ENCODE measurements at places on chromosomes 6 and 20. TPM values are rescaled to one million over a fixed set of nuclear protein-coding genes. Genes with fewer than 3 reads are reported as not detected.

The TMEM239 gene
- total RNA-seq = not detected

The C4B gene
- total RNA-seq = 18.3 TPM

The GSTA3 gene
- total RNA-seq = not detected

The NOTCH4 gene
- total RNA-seq = 9.9 TPM

The OLIG3 gene
- not detected for total RNA-seq

The ECT2L gene
- total RNA-seq = under 0.01 TPM

The C20orf202 gene
- total RNA-seq = 0.52 TPM

The PSORS1C1 gene
- under 0.01 TPM for total RNA-seq

The SALL4 gene
- total RNA-seq = 0.52 TPM

The APMAP gene
- 41.2 TPM for total RNA-seq

The GABBR1 gene
- 9.9 TPM for total RNA-seq

The PRR18 gene
- total RNA-seq = 0.52 TPM

The SMPDL3A gene
- 11.0 TPM for total RNA-seq

The CD2AP gene
- 13.6 TPM for total RNA-seq

The UBE3D gene
- total RNA-seq = 17.2 TPM

The SIRT5 gene
- total RNA-seq = 10.4 TPM

The DDX43 gene
- total RNA-seq = not detected

The MANEA gene
- 6.3 TPM for total RNA-seq

The CPXM1 gene
- total RNA-seq = 26.1 TPM

The GPR6 gene
- total RNA-seq = not detected

The LY6G6F gene
- not detected for total RNA-seq

The FLRT3 gene
- total RNA-seq = 9.4 TPM

The ALDH8A1 gene
- 0.52 TPM for total RNA-seq

The TPX2 gene
- 8.4 TPM for total RNA-seq

The RNF182 gene
- total RNA-seq = under 0.01 TPM

The ELMO2 gene
- total RNA-seq = 24.5 TPM

The SPAG4 gene
- 1.0 TPM for total RNA-seq

The HRH3 gene
- total RNA-seq = 0.52 TPM

The APOBEC2 gene
- total RNA-seq = 664 TPM

The PGC gene
- 0.52 TPM for total RNA-seq

The ANGPT4 gene
- total RNA-seq = under 0.01 TPM

The RNF8 gene
- total RNA-seq = 6.3 TPM

The MAP1LC3A gene
- total RNA-seq = 11.0 TPM

The BANF2 gene
- not detected for total RNA-seq

The HFE gene
- total RNA-seq = 4.7 TPM

The OR2J2 gene
- not detected for total RNA-seq

The CST5 gene
- not detected for total RNA-seq

The EGFL8 gene
- 14.6 TPM for total RNA-seq

The GTSF1L gene
- total RNA-seq = not detected

The EYA4 gene
- 40.2 TPM for total RNA-seq

The BPI gene
- total RNA-seq = 1.0 TPM

The TAGAP gene
- total RNA-seq = 2.1 TPM

The CALHM6 gene
- 8.9 TPM for total RNA-seq

The RIMS4 gene
- total RNA-seq = 3.1 TPM

The CLPSL1 gene
- not detected for total RNA-seq

The SLC17A2 gene
- total RNA-seq = not detected

The ASIP gene
- total RNA-seq = 1.0 TPM

The ZSCAN9 gene
- total RNA-seq = 18.8 TPM

The SNAI1 gene
- total RNA-seq = 0.52 TPM

The RSPO3 gene
- 6.3 TPM for total RNA-seq

The GPSM3 gene
- 1.6 TPM for total RNA-seq

The BNIP5 gene
- not detected for total RNA-seq
